ENCODE measurements at places on chromosomes 3 and 15.
A peak's percentile ranks its signal among the peaks of the same experiment; 100 is the strongest.

DNA sequence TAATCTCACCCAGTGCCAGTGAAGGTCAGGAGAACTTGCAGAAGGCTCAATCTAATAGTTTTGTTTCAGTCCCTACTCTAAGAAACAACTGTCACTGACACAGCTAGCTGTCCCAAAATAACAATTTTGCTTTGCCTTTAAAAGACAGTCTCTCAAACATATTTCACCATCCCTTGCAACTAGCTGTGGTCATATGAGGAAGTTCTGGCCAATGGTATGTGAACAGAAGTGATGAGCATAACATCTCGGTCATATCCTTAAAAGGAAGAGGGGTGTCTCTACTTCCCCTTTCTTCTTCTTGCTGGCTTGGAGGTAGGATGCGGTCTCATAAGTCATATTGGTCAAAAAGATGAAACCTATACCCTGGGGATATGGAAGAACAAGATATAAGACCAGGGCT, 198.1 kb downstream of the NEK10 start:
- DNase-seq, result no peak

- no peak for DNase-seq
Observed at GRCh38 chr3:48451270-48451669, 4.7 kb downstream of the ATRIP start.

- DNase-seq, result no peak
Observed at GRCh38 chr3:93906245-93906644, 67.5 kb downstream of the PROS1 start.

DNA sequence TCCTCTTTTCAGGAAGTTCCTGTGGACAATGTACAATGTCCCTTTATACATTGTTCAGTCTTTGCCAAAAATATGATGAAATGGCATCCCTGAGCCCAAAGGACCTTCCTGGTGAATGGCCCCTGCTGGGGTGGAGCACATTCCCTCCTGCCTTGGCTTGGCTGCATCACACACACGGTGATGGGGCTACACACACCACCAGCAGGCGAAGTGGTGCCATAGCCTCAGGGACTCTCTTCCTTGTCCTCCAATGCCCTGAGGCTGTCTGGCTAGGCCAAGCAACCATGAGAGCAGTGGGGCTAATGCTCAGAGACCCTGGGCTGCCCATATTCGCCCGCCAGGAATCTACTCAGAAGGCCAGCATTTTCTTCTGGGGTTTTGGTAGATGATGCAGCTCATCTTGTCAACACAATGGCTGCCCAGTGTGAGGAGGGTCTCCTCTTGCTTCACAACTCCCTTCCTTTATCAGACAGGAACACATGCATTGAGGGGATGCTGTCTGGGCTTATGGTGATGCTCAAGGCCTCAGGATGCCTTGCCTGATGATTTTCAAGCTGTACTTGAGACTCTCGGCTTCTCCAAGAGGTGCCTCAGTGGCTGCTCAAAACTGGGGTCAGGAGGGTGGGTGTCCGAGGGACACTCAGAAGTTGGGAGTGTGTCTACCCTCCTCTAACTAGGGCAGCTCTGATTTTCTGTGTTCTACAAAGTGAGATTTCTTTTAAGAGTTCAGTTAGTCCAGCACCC, 40.9 kb upstream of the EPHB1 start:
- DNase-seq, result peak; percentile 15

DNA sequence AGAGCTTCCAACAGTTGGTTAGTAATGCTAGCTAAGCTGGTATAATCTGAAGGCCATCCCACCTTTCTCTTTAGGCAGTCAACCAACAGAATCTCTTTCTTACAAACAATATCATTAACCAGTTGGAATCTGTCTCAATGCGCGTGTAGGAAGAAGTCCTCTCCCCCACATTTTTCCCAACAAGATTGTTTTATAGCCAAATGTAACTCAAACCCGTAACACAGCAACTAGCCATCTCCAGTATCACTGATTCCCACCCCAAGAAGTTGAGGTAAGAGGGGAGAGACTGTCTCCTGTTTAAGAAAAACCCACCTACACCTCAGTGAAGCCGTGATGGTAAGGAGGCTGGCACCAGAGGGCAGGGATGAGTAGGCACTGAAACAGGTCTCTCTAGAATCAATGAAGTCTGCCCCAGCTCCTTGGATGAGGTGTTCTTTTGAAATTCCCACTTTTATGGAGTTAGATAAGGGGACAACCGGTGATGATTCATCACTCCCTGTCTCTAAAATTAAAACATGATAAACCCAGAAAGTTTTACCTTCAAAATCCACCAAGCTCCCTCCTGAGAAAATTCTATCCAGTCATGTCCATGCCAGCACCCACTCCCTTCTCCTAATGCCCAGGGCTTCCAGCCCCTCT, 30.9 kb downstream of the CDC25A start:
- no peak for DNase-seq

GRCh38 chr3:116566478-116566960, 121.2 kb upstream of the LSAMP start:
- DNase-seq, result no peak

- DNase-seq, result no peak
Observed at GRCh38 chr3:24161841-24162240, 216.8 kb downstream of the NR1D2 start.

Data from WERI-Rb-1 (cell line).